Stimulated activated CD4-positive, alpha-beta T cell treated with anti-CD3 and anti-CD28 coated beads, Interleukin-2, amount 100 ng/mL, for 48 hours (primary cell): ENCODE measurements at places on chromosomes 4 and X.

DNA sequence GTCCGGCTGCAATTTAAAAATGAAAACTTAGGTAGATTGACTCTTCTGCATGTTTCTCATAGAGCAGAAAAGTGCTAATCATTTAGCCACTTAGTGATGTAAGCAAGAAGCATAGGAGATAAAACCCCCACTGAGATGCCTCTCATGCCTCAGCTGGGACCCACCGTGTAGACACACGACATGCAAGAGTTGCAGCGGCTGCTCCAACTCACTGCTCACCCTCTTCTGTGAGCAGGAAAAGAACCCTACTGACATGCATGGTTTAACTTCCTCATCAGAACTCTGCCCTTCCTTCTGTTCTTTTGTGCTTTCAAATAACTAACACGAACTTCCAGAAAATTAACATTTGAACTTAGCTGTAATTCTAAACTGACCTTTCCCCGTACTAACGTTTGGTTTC lies 41.0 kb downstream of the MAP7D3 start:
- no peak for DNase-seq

DNA sequence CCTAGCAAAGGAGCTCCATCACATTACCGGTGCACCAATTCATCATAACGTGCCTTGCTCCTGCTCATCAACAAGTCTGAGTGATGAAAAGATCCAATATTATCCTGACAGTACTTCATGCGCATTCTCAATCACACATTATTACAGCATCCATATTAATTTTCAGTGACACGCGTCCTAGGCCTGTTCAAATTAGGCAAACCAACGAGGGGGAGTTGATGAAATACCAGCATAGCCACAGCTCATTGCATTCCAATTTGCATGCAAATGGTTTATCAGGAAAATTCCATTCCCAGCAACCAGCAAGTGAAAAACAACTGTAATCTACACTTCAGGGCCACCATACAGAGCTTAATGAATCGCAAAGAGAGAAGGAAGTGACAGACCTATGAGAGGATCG lies 236.9 kb downstream of the DCLK2 start:
- no peak for DNase-seq

DNA sequence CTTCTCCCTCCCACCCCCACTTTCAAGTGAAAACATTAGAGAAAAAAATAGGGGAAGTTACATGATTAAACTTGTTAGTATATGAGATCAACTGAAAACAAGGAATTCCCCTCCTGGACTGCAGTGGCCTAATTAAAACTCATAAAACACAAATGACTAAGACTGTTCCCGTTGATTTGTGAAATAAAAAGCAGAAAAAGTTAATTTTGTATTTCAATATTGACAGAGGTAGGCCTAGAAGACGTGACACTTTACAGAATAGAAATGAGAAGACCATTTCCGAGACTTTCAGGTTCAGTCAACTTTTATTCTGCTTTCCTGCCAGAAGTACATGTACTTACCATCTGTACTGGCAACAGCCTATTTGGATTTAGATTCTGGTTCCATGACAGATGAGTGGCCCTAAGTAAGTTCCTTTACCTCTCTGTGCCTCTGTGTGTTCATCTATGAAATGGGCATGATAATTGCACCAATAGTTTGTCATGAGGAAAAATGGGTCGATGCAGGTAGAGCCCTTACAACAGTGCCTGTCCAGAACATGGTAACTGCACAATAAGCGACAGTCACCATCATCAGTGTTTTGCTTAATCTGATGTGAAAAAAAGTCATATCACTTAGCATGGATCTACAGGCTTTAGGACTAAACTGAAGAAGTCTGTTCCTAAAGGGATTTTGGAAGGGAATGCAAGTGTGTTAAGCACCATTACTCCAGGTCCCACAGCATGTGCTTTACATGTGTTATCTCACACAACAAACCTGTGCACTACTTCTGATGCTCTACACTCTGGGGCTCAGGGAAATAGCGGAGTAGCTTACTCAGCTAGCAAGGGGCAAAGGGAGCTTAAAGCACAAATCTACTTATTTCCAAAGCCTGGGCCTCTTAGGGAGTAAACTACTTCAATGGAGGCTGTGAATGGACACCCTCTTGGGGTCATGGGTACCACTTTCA lies 562.3 kb upstream of the DIPK2B start:
- DNase-seq, result no peak

DNA sequence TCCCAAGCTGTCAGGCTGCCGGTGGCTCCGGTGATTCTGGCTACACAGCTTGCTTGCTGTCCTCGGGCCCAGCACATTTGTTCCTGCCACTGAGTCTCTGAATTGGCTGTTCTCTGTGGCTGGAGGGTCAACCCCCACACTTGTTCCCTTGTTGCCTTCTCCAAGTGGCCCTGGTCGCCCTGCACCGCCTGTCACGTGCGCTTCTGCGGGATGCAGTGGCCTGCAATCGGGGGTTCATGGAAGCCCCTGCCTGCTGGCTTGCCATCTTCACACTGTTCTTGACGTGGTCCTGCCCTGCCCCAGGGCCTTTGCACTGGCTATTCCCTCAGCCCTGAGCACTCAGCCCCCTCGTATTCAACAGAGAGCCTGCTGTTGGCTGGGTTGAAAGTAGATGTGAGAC lies 8.1 kb downstream of the CLCN4 start:
- no peak for DNase-seq

DNA sequence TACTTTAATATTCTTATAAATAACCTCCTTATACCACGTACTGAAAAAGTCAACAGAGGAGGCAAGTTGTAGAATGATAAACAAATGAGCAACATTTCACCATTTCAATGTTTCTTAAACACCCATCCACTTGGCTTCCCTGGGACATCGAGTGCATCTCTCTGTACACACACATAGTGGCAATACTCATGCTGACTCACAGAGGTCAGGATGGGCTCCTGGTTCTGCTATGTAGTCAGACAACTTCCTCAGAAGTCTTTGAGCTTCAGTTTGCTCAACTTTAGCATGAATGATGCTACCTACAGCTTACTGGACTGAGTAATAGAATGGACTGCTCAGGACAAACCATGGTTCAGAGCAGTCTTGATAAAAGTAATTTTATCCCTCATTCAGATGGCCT lies 56.9 kb downstream of the MAD2L1 start:
- no peak for DNase-seq

- peak; percentile 41 for DNase-seq
Observed at GRCh38 chrX:1462596-1463251, 10.0 kb upstream of the ASMTL start.

DNA sequence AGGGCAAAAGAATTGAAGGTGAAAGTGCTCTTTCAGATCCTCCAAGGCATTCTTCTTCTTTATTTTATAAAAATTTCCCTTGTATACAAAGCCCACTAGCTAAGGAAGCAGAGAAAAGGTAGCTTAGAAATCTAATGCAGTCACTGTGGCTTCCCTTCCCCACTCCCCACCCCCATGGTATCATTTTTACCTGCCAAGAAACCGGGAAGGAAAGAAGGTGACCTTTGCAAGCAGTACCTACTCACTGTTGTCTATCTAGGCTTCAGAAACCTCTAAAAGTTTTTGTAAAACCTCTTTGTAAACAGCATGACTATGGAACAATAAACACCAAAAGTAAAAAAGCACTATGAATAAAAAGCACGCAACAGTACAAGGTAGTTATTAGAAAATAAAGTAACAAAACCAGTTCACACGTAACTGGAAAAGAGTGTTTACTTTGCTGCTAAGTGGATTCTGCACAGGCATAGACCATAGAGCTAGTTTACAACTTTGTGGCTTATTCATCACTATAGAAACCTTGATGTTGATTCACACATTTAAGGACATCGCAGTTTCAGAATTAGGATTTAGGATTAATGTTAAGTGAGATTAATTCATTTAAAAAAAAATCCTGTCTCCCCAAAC lies 109.6 kb upstream of the FTHL17 start:
- DNase-seq, result no peak

DNA sequence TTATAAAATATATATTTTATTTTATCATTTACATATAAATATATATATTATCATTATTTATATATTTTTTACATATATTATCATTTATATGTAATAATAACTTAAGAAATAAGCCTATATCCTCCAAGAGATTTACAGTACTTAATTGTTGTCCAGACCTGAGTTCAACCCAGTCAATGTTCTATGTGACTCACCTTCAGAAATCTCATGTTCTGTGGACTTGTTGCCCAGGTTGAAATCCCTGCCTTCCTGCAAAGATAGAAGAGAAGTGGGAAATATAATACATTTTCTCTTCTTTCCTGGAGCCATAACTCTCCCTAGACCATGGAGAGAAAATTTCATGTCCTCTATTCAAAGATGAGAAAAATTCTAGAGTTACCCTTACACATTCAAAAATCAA lies 247.3 kb downstream of the PARM1 start:
- no peak for DNase-seq

GRCh38 chr4:67713529-67714247 lies 12.7 kb upstream of the UBA6 start:
- DNase-seq, result no peak

GRCh38 chr4:184620212-184620867 lies 28.9 kb downstream of the CASP3 start:
- no peak for DNase-seq

- DNase-seq, result no peak
Observed at GRCh38 chr4:60089546-60090273, 1110.4 kb upstream of the ADGRL3 start.

- DNase-seq, result no peak
Observed at GRCh38 chr4:94515365-94515764, 63.6 kb downstream of the PDLIM5 start.

- no peak for DNase-seq
Observed at GRCh38 chrX:23745786-23746185, 2.7 kb upstream of the ACOT9 start.

GRCh38 chr4:182488896-182489295 lies 245.7 kb downstream of the TENM3 start:
- DNase-seq, result no peak
